ENCODE measurements at places on chromosomes 2 and 18. TPM values are rescaled to one million over a fixed set of nuclear protein-coding genes. Genes with fewer than 3 reads are reported as not detected.

DNA sequence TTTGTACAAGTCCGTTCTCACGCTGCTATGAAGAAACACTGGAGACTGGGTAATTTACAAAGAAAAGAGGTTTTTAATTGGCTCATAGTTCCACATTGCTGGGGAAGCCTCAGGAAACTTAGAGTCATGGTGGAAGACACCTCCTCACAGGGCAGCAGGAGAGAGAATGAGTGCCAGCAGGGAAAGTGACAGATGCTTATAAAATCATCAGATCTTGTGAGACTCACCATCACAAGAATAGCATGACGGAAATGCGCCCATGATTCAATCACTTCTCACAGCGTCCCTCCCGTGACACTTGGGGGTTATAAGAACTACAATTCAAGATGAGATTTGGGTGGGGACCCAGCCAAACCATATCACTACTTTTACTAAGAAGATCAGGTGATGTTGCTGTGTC is 285.8 kb downstream of the TMX3 start:
- no peak for DNase-seq

GRCh38 chr2:47346638-47347037 is 56.3 kb upstream of the MSH2 start:
- DNase-seq: no peak

DNA sequence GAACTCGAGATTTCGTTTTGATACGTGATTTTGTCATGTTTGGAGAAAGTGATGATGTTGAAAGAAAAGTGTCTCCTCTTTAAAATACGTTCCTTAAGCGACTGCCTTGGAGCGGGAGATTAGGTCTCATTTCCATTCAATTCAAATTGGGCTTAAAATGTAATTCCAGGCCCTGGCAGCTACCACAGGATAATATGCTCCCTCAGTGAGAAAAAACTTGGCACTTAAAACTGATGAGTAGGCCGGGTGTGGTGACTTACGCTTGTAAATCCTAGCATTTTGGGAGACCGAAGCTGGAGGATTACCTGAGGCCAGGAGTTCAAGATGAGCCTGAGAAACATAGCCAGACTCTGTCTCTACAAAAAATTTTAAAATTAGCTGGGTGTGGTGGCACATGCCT is 146.3 kb upstream of the L3MBTL4 start:
- no peak for DNase-seq

GRCh38 chr2:98455494-98455976 is 10.9 kb downstream of the INPP4A start:
- DNase-seq: no peak

- no peak for DNase-seq
Observed at GRCh38 chr2:165818920-165819319, 24.9 kb upstream of the GALNT3 start.

GRCh38 chr18:4445902-4446301 is 9.2 kb downstream of the DLGAP1 start:
- DNase-seq: no peak

DNA sequence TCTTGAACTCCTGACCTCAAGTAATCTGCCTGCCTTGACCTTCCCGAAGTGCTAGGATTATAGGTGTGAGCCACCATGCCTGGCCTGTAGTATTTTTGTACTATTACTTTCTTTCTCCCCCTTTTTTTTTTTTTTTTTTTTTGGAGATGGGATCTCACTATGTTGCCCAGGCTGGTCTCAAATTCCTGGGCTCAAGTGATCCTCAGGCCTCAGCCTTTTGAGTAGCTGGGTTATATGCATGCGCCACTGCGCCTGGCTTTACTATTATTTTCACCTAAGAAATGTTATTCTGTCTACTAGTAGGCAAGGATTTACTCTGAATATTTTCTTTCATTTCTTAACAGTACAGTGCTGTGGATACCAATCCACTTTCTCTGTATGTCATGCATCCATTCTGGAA is 17.4 kb upstream of the ADGRF3 start:
- DNase-seq: no peak

DNA sequence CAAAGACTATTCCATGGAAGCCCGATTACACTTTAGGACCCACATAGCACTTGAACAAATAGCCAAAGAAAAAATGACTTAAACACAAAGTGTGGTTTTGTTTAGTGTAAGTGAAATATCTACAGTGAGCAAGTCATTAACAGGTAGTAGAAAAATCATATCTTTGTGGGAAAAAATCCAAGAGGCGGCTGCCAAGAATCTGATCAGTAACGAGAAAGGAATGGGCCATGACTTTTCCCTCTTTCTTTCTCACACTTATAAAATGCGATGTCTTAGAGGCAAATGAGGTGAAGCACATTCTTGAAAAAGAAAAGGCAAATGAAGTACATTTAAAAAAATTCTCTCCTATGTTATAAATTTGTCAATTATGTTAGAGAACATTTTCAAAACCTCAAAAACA is 12.9 kb upstream of the GEMIN6 start:
- no peak for DNase-seq

Gene NAT8
- not detected for total RNA-seq

Gene CYP1B1
- total RNA-seq: 45.8 TPM

Gene SERPINB5
- not detected for total RNA-seq

Gene OR6B2
- not detected for total RNA-seq

Gene DCDC2C
- total RNA-seq: 1.4 TPM

Data from omental fat pad (tissue), 4 donors.